ENCODE measurements at places on chromosomes 6 and 20. TPM values are rescaled to one million over a fixed set of nuclear protein-coding genes. Genes with fewer than 3 reads are reported as not detected.

DNA sequence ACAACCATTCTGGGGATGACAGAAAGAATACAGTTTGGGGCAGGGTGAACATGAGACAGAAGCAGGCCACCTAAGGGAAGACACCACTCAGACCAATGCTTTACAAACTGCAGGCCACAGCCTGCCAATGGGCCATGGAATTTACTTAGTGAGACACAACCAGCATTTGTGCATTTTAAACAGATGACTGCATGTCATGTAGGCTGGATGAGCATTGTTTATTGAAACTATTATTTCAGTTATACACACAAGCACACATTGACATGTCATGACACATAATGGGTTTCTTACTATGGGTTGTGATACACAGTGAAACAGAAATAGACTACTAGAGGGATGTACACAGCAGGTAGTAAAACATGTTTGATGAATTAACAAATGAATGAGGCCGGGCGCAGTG lies 8.0 kb downstream of the PGM3 start:
- peaks cover 8% of the 10 kb centered on the region for H3K4me1 ChIP-seq
- peaks cover 46% of the 10 kb centered on the region for H3K36me3 ChIP-seq
- no peaks in the 10 kb centered on the region for H3K27me3 ChIP-seq
- H3K4me3 ChIP-seq: no peak overlapping the region
- no peak for DNase-seq

GRCh38 chr6:4405621-4406212 lies 270.3 kb upstream of the ECI2 start:
- H3K36me3 ChIP-seq: no peaks in the 10 kb centered on the region
- no peaks in the 10 kb centered on the region for H3K27me3 ChIP-seq
- peaks cover 9% of the 10 kb centered on the region for H3K4me1 ChIP-seq
- no peak overlapping the region for H3K27ac ChIP-seq

DNA sequence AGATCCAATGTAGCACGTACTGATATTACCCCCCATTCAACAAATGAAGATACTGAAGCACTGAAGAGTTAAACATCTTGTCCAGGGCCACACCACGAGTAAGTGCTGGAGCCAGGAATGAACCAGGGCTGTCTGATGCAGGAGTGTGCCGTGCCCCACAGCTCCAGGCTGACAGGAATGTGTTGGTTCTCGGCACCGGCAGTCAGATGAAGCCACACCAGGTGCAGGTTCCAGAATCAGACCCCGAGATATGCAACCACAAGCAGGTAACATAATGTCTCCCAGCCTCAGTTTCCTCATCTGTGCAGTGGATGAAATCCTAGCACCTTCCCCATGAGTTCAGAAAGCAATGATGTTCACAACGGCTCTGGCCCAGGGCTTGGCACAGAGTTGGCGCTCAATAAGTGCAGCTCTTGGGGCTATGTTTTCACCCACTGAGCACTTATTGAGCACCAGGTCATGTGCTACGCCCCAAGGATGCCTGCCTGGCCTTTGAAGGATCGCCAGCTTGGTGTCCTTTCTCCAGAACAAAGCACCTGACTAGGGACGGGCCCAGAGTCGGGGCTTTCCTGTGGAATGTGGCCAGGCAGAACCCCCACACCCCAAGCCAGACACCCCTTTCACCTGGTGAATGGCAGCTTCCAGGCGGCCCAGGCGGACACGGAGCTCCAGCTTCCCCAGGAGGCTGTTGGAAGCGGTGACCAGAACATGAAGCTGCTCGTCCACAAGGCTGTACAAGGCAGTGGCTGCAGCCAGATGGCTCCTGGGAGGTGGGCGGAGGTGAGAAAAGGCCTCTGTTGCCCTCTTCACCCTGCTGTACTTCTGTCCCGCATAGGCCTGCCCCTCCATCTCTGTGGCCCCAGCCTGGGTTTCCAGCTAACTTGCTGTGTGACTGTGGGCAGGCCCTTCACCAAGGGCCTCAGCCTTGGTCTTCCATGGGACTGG lies 41.3 kb downstream of the KIAA1755 start:
- no peaks in the 10 kb centered on the region for H3K4me1 ChIP-seq
- H3K27ac ChIP-seq: no peak overlapping the region
- no peak overlapping the region for H3K4me3 ChIP-seq
- no peaks in the 10 kb centered on the region for H3K36me3 ChIP-seq
- no peaks in the 10 kb centered on the region for H3K27me3 ChIP-seq

- no peak for DNase-seq
- H3K4me3 ChIP-seq: no peak overlapping the region
- H3K27me3 ChIP-seq: no peaks in the 10 kb centered on the region
- H3K36me3 ChIP-seq: no peaks in the 10 kb centered on the region
- H3K4me1 ChIP-seq: no peaks in the 10 kb centered on the region
Measured at GRCh38 chr6:86657192-86657591, 280.1 kb upstream of the HTR1E start.

Gene LIN28B
- total RNA-seq: 9.8 TPM

GRCh38 chr20:39812116-39812515 lies 850.0 kb downstream of the DHX35 start:
- DNase-seq: no peak
- no peaks in the 10 kb centered on the region for H3K4me1 ChIP-seq
- no peaks in the 10 kb centered on the region for H3K36me3 ChIP-seq
- H3K27ac ChIP-seq: no peak overlapping the region

Gene GJE1
- not detected for total RNA-seq

Gene RNF39
- total RNA-seq: not detected

DNA sequence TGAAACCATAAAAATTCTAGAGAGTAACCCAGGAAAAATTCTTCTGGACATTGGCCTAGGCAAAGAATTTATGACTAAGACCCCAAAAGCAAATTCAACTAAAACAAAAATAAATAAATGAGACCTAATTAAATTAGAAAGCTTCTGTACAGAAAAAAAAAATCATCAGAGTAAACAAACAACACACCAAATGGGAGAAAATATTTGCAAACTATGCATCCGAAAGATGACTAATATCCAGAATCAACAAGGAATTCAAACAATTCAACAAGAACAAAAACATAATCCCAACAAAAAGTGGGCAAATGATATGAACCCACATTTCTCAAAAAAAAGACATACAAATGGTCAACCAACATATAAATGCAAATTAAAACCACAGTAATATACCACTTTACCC lies 242.6 kb upstream of the CDYL start:
- no peaks in the 10 kb centered on the region for H3K4me1 ChIP-seq
- DNase-seq: no peak
- no peaks in the 10 kb centered on the region for H3K27me3 ChIP-seq
- no peak overlapping the region for H3K4me3 ChIP-seq

- peaks cover 21% of the 10 kb centered on the region for H3K36me3 ChIP-seq
- H3K27me3 ChIP-seq: no peaks in the 10 kb centered on the region
- H3K4me1 ChIP-seq: peaks cover 8% of the 10 kb centered on the region
Measured at GRCh38 chr20:17612992-17613327, 43.1 kb downstream of the DSTN start.

GRCh38 chr6:25366903-25367545 lies 87.8 kb downstream of the CARMIL1 start:
- H3K27ac ChIP-seq: no peak overlapping the region
- H3K27me3 ChIP-seq: no peaks in the 10 kb centered on the region
- no peak for DNase-seq
- H3K4me3 ChIP-seq: no peak overlapping the region
- no peaks in the 10 kb centered on the region for H3K36me3 ChIP-seq

GRCh38 chr6:151911401-151911800 lies 103.9 kb downstream of the ESR1 start:
- H3K27ac ChIP-seq: no peak overlapping the region
- H3K4me1 ChIP-seq: no peaks in the 10 kb centered on the region
- no peak overlapping the region for H3K4me3 ChIP-seq
- H3K27me3 ChIP-seq: no peaks in the 10 kb centered on the region

Gene RNGTT
- 15.9 TPM for total RNA-seq

- H3K27me3 ChIP-seq: no peaks in the 10 kb centered on the region
- H3K36me3 ChIP-seq: peaks cover 24% of the 10 kb centered on the region
- H3K4me3 ChIP-seq: no peak overlapping the region
- peak; percentile 86 for DNase-seq
Measured at GRCh38 chr6:158631678-158632537, 12.6 kb downstream of the DYNLT1 start.
